ENCODE measurements at places on chromosomes 7 and 10. TPM values are rescaled to one million over a fixed set of nuclear protein-coding genes. Genes with fewer than 3 reads are reported as not detected.

The NUTM2E gene
- not detected for total RNA-seq

The PAX4 gene
- not detected for total RNA-seq

The MYL7 gene
- not detected for total RNA-seq

The RSPH10B gene
- total RNA-seq: 0.44 TPM

The CPVL gene
- 0.27 TPM for total RNA-seq

The CALML3 gene
- not detected for total RNA-seq

The SPDYE2 gene
- total RNA-seq: not detected

The SPDYE8 gene
- total RNA-seq: not detected

The OR2A1 gene
- total RNA-seq: not detected

The AKR1D1 gene
- total RNA-seq: not detected

The ASB10 gene
- total RNA-seq: not detected

The GNGT1 gene
- not detected for total RNA-seq

The DNAJC30 gene
- total RNA-seq: 8.3 TPM

The PIP gene
- total RNA-seq: not detected

The NKX6-2 gene
- not detected for total RNA-seq

The HMX3 gene
- not detected for total RNA-seq

The TPK1 gene
- 16.3 TPM for total RNA-seq

The MPP7 gene
- total RNA-seq: 3.6 TPM

The CPA5 gene
- 0.90 TPM for total RNA-seq

The OPN1SW gene
- not detected for total RNA-seq

The NKX2-3 gene
- not detected for total RNA-seq

The SFTPA2 gene
- total RNA-seq: not detected

The TEX47 gene
- not detected for total RNA-seq

The SMIM30 gene
- total RNA-seq: 21.4 TPM

The JCAD gene
- 0.78 TPM for total RNA-seq

The ZNF32 gene
- total RNA-seq: 13.9 TPM

The PUS7 gene
- total RNA-seq: 15.1 TPM

The TACR2 gene
- total RNA-seq: not detected

The PRKAR2B gene
- 0.63 TPM for total RNA-seq

The KIF11 gene
- total RNA-seq: 52.8 TPM

The PTER gene
- total RNA-seq: 9.6 TPM

The C7orf33 gene
- not detected for total RNA-seq

The HYAL4 gene
- not detected for total RNA-seq

The GIMAP6 gene
- 170 TPM for total RNA-seq

The HGF gene
- total RNA-seq: 0.54 TPM

The SFTPA1 gene
- not detected for total RNA-seq

The LAMB4 gene
- not detected for total RNA-seq

The GPR158 gene
- not detected for total RNA-seq

The LRRD1 gene
- not detected for total RNA-seq

The MKI67 gene
- 221 TPM for total RNA-seq

The EZH2 gene
- 73.6 TPM for total RNA-seq

The FAM25A gene
- not detected for total RNA-seq

The PILRA gene
- total RNA-seq: 11.8 TPM

The LRRN3 gene
- total RNA-seq: 127 TPM

The ACHE gene
- 0.17 TPM for total RNA-seq

The VAX1 gene
- total RNA-seq: not detected

The VWDE gene
- total RNA-seq: 4.4 TPM

The ELMO1 gene
- total RNA-seq: 127 TPM

The ELAPOR2 gene
- total RNA-seq: 4.4 TPM

The LIPM gene
- total RNA-seq: not detected

The AGAP6 gene
- 20.9 TPM for total RNA-seq
